ENCODE measurements at places on chromosomes 11 and 22.
A peak's percentile ranks its signal among the peaks of the same experiment; 100 is the strongest.

- DNase-seq: peak; percentile 78
These were observed 39.6 kb downstream of the BCR start for GRCh38 chr22:23219822-23220484.

DNA sequence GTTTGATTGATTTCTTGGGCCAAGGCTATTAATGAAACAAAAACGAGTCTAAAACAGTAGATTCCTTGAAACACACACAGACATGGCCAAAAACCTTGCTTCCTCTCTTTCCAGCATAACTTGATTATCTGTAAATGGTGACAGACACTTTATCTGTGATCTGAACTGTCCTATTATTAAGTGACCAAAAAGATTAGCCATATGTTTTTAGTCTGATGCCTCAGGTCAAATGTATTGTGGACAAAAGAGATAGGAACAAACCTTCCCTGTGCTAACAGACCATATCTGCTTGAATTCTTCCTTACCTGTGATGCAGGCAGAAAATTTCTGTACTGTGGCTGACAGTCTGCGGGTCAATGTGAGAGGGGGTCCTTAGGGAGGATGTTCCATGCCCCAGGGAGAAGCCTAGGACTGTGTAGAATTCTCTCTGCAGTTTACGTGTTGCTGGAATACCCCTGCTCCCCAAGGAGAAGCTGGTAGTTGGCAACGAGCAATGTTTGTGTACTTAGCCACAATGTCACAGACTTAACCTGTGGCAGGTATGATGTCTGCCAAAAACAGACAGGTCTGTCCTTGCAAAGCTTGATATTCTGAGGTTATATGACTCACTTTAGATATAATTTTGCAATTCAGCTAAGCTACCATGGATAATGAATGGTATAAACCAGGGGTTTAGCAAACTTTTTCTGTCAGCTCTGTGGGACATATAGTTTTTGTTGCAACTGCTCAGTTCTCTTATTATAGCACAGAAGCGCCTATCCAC is 31.2 kb downstream of the C11orf71 start:
- DNase-seq: no peak

- DNase-seq: no peak
These were observed 63.6 kb downstream of the NFAM1 start for GRCh38 chr22:42368379-42369249.

GRCh38 chr22:45717789-45718188 is 46.2 kb downstream of the ATXN10 start:
- no peak for DNase-seq

DNA sequence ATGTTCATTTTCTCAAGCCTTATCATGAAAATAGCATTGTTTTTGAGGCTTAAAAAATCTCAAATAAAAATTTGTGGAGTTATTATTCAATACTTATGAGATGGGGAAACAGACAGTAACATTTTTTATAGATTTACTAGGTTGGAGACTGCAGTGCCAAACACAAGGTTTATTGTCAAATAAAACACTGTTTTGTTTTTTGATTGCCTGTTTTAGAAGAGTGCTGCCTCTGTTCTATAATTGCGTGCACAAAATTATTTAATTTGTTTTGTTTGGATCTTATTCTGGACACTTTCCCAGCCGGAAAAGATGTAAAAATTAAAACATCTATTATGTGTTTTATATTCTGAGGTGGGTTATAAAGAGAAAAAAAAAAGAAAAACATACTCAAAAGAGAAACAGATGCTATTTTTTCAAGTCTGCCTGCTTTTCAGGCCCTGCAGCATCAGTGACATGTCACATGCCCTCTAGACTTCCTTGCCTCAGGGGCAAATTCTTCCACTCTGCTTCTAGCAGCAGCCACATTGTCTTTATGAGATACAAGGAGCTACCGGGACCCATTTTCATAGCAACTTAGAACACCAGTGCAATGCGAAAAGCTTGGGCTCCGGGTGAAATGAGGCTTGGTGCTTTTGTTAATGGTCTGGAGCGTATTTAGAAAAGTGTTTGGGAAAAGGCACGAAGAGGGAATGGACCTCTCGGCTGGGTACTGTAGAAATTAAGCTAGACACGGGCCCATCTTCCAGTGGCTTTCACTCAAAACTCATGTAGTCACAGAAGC is 77.5 kb downstream of the EFCAB6 start:
- no peak for DNase-seq

GRCh38 chr11:133154076-133154475 is 378.2 kb downstream of the OPCML start:
- no peak for DNase-seq

GRCh38 chr22:23791738-23792645 is 5.2 kb downstream of the SMARCB1 start:
- no peak for DNase-seq

GRCh38 chr22:35629406-35630216 is 12.5 kb upstream of the MB start:
- peak; percentile 81 for DNase-seq

DNA sequence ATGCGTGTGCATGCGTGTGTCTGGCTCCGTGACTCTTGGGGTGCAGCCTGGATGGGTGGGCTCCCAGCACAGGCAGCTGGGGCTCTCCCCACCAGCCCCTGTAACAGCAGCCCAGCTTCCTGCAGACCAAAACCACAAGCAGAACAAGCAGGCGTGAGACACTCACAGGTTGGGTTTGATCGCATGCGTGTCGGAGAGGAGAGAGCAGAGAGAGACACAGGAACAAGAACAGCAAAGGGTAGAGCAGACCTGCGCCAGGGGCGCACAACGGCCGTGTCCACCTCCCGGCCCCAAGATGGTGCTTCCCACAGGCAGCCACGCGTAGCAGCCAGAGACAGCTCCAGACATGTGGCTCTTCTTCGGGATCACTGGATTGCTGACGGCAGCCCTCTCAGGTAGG is at the start of gene CD6:
Gene CD6 (plus strand): TSS at position 161 of the 400 bp plus-strand sequence. CDS start 186 bp downstream, at position 347.
- peak; percentile 88 for DNase-seq
